ENCODE measurements at places on chromosomes 11 and 22.

GRCh38 chr11:83033972-83034672 is 37.6 kb downstream of the RAB30 start:
- DNase-seq = no peak

GRCh38 chr11:119100246-119100970 is 1.2 kb downstream of the DPAGT1 start:
- no peak for DNase-seq

- no peak for DNase-seq
Observed at GRCh38 chr22:30654361-30654760, 13.3 kb downstream of the DUSP18 start.

- DNase-seq = no peak
Observed at GRCh38 chr11:128235426-128235825, 351.9 kb downstream of the ETS1 start.

GRCh38 chr11:14350215-14350614 is 8.8 kb downstream of the RRAS2 start:
- DNase-seq = no peak

- no peak for DNase-seq
Observed at GRCh38 chr22:31090217-31091085, 9.3 kb downstream of the SMTN start.

DNA sequence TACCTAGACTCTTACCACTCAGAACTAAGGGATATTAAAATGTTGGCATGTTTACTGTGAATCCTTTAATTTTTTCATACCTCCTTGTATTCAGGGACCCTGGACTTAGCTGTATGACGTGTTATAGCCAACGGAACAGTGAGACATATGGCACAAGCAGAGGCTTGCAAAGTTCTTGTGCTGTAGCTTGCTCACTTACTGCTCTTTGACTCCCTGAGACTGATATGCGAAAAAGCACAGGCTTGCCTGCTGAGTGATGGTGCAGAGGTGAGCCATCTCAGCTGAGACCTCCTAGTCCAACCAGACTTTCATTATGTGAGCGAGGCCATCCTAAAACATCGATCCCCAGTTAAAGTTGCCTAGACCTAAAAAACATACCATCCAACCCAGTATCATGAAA is 811.0 kb downstream of the METTL15 start:
- no peak for DNase-seq

- DNase-seq = no peak
Observed at GRCh38 chr22:44839061-44839460, 86.7 kb downstream of the ARHGAP8 start.

DNA sequence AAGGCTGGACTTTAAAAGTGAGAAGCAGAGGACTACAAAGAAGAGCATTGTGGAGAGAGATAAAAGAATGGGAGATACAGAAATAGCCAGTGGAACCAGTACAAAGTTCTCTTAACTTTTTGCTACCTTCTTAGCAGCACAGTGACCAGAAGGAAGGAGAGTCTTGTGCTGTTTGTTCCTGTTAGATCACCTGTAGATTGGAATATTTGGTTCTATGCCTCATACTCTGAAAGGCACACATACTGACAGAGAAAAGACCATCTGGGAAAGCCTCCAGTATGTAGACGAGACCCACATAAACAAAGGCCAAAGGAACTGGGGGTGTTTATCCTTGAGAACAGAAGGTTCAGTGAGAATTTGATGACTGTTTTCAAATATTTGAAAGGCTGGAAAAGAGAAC is 18.7 kb downstream of the RNF141 start:
- DNase-seq = no peak

GRCh38 chr22:45485261-45485660 is 17.4 kb upstream of the FBLN1 start:
- no peak for DNase-seq

- peak; percentile 65 for DNase-seq
Observed at GRCh38 chr11:60970369-60970774, 1.1 kb upstream of the CD6 start.

GRCh38 chr22:17046566-17047348 is 38.0 kb upstream of the IL17RA start:
- DNase-seq = no peak

DNA sequence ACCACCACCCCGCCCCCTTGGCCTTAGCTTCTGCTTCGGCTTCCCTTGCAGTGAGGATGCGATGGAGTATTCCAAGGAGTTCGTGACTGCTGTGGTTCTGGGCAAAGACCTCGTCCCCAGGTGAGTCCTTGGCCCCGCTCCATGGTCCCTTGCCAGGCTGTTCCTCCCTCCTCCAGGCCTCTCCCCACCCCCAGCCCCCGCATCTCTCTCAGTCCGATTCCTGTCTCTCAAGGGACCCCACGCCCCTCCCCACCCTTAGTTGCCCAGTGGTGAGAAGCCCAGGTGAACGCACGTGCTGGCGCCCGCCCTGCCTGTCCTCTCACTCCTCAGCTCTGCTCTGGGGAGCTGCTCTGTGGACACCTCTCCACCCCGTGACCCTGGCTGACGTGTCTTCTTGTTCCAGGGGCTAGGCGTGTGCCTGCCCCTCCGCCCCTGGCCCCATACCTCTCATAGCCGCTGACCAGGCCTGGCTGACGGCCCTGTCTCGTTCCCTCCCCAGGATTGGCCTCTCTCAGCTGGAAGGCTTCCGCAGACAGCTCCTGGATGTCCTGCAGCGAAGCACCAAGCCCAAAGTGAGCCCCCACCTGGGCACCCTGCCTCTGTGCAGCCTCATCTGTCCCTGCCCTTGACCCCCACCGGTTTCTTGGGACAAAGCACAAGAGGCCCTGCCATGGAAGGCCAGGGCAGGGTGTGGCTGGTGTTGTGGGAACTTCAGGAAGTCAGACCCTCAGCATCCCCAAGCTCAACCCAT is 14.6 kb upstream of the MYRF start:
- no peak for DNase-seq

DNA sequence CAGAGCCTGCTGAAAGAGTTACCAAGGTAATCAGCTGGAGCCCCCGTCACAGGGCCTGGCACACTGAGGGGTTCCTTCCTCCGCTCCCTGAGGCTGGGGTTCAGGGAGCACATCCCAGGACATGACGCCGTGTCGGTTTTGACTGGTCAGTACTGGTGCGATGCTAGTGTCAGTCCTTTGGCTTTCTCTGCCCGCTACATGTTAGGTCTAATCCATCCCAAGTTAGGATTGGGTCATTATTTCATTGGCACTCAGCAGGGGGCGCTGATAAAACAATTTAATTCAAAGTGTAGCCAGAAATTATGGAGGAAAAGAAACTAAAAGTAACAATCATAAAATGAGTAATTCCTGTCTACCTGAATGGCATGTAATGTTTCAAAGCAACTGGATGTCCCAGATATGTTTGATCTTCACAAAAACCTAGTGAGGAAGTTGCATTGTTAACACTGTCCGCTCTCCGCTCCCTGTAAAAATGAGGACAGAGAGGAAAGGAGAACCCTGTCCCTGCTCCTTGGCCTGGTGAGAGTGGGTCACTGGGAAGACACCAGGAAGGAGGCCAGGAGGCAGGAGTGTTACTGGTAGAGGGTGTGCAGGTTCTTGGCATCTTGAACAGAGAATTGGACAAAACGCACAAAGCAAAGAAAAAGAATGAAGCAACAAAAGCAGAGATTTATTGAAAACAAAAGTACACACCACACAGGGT is 27.1 kb downstream of the TSKU start:
- no peak for DNase-seq

- DNase-seq = no peak
Observed at GRCh38 chr11:69730500-69730899, 26.7 kb upstream of the FGF19 start.

DNA sequence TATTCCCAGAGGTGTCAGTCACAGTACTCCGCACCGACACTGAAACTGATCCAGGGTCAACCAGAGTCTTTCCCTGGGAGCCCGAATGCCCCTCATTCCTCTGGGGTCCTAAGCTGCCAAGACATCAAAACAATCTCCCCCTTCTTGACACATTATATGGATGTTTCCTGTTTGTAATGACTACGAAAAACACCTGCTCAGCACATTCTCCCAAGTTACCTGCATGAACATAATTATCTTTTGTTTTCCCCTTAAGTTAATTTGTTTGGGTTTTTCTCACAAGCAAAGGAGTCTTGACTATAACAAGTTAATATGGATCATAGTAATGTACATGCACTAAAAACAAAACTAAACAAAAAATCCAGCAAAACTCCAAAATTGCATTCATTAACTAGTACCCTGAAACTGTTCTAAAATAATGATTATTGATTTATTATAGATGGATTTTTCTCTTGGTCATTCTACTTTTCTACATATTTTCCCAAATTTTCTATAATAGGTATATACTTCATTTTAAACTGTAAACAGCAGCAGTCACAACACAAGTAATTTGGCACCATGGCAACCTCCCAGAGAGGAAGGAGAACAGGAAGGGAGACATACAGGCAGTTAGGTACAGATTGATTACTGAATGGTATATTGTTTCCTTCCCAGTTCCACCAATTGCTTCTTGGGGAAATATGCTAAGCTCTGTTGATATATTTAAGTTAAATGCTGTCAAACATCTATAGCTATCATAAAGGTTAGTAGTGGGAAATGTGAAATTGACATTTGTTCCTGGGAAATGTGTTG is 631.5 kb downstream of the METTL15 start:
- DNase-seq = no peak

DNA sequence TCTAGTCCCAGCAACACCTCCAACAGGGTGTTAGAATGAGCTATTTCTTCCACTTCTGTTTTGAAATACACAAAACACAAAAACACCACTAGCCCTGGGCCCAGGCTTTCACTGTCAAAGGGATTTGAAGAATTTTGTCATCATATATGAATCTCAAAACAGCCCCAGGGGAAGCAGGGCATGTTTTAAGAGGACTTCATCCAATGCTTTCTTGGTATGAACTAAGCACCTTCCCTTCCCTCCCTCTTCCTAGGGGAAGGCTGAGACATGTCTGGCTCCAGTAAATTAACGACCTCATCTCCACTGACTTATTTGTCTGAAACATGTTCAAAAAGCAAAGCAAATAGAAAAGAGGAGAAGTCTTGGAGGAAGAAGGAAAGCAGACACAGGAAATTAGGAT is 75.7 kb upstream of the INCENP start:
- no peak for DNase-seq

- DNase-seq = no peak
Observed at GRCh38 chr11:2452321-2453012, 7.7 kb downstream of the KCNQ1 start.

GRCh38 chr22:20111045-20111688 is 4.7 kb upstream of the RANBP1 start:
- DNase-seq = no peak

DNA sequence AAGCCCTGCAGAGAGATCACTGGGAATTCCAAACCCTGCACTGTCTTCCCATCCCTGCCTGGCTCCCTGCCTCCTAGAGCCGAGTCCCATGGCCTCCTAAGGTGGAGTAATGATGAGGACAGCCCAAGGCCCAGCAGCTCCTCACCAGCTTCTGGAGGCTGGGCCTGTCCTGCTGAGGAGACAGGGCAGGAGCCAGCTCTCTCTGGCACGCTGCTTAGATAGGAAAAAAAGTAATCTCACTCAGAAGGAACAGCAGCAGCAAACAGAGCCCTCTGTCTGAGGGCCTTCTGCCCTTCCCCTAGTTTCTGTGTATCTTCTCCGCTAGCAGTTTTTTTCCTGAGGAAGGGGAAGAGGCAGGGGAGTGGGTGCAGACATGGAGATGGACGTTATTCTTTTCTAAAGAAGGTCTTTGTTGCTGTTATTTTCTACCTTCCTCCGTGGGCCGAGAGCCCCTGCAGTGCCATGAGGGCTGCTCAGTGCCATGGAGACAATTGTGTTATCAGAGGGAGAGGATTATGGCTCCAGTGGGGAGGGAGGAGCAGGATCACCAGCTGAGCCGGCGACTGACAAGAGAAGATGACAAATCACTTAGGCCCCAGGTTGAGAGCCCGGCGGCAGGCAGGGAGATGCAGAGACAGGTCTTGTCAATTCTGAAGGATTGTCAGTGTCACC is 315.3 kb downstream of the BUD13 start:
- DNase-seq = no peak

DNA sequence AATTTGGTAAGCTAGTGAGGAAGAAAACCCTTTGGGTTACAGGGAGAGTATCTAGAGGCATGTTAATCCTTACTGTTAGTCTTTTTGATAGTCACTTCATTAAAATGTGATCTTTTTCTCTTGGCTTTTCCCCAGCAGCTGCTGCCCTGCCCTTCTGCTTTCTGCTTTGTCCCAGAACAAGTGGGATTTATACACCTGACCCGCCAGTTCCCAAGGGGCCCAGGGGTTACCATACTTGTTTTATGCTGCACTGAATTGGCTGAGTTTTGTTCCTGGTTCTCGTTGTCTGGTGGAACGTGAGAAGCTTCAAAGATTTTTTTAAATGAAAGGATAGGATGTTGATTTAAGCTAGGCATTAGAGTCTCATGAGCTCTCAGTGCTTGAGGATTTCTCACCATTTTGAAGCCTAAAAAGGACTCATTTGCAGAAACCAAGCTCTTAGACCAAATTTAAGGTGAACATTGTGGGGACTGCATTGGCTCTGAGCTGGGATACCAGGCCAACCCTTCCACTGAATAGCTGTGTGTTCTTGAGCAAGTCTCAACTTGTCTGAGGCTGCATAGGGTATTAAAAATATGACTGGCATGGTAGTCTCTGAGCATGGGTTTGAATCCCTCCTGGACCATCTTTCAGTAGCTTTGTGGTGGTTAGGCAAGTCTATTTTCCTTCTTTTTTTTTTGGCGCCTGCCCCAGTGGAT is 6.6 kb downstream of the LIMK2 start:
- no peak for DNase-seq

DNA sequence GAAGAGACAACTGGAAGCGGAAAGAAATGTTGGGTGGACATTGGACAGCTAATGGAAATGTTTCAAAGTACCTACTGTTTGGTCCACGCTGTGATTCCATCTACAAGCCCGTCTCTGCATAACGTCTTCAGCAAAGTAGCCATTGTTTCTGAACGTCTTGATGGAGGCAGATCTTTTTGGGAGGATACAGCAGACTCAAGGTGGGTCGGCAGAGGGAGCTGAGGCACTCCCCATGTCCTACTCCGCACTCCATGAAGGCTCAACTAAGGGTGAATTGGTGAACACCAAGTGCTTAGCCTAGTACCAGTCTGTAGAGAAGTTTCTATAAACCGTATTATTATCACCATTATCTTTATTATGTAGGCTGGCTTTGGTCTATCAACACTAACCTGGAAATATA is 45.8 kb downstream of the PRR5L start:
- no peak for DNase-seq

Measured in stimulated activated CD8-positive, alpha-beta memory T cell treated with anti-CD3 and anti-CD28 coated beads, Interleukin-7, amount 100 ng/mL, for 1 hour (primary cell).